ENCODE measurements at places on chromosomes 5 and 9.

- DNase-seq = no peak
Observed at GRCh38 chr5:172497591-172498255, 43.4 kb upstream of the SH3PXD2B start.

- no peak for DNase-seq
Observed at GRCh38 chr9:6495466-6495865, 82.5 kb downstream of the UHRF2 start.

GRCh38 chr9:35353731-35354365, 136.1 kb upstream of the RUSC2 start:
- no peak for DNase-seq

- no peak for DNase-seq
Observed at GRCh38 chr5:321726-322251, 275 bp downstream of the AHRR start.

All from CD8-positive, alpha-beta memory T cell (primary cell).